ENCODE measurements at places on chromosomes 4 and X.

- no peak for DNase-seq
Observed at GRCh38 chr4:187178587-187178986, 454.9 kb upstream of the FAT1 start.

- no peak for DNase-seq
Observed at GRCh38 chr4:5712931-5713330, 1.9 kb downstream of the EVC start.

GRCh38 chr4:75715105-75715799 is 9.1 kb upstream of the USO1 start:
- DNase-seq = no peak

- no peak for DNase-seq
Observed at GRCh38 chr4:154073107-154073822, 284.4 kb upstream of the SFRP2 start.

GRCh38 chr4:169489306-169489705 is 123.1 kb downstream of the NEK1 start:
- no peak for DNase-seq
